RWPE2 (cell line): ENCODE measurements at places on chromosomes 5 and 9.

DNA sequence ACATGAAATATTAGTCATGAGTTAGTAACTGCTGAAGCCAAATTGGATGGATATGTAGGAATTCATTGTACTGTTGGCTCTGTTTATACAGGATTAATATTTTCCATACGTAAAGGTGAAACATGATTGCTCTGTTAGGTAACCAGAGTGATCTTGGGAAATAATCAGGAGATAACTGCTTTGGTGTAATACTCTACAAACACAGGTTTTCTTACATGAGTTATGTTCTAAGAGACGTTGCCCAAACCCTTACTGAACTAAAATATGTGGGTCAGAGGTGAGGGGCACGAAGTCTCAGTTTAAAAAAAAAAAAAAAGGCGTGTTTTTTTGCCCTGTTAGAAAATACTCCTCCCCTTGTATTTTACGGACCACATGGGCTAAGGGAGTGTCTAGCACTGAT is 7.8 kb downstream of the DNAJA1 start:
- no peak for DNase-seq

GRCh38 chr5:108935611-108936010 is 187.9 kb downstream of the FER start:
- DNase-seq = no peak

DNA sequence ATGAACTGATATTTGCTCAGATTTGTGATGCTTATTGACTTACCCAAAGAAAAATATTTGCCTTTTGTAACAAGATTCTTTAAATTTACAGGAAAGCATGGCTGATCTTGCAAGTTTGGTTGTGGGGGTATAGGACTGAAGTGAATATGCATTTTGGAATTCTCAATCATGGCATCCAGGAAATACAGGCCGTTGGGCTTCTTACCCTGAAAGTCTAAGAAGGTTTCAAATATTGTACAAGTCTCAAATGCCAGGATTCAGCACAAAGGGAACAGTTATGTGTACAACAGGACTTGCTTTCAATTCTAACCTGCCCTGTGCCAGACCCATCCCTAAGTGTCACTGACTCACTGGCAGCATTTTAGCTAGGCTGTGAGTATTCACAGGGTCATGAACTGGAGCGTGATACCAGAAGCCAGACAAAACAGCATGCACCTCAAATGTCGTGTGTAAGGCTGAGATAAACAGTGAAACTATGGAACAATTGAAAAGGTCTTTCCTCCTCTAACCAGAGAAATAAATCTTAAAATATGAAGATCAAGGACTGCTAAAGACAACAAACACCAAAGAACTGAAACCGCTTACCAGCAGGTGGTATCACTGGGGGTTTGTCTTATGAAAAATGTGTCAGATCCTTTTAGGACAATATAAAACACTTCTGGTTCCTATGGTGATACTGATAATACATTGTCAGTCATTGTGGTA is 168.6 kb upstream of the RGMB start:
- DNase-seq = no peak

- DNase-seq = no peak
Measured at GRCh38 chr5:168482361-168482760, 3.9 kb upstream of the RARS1 start.

DNA sequence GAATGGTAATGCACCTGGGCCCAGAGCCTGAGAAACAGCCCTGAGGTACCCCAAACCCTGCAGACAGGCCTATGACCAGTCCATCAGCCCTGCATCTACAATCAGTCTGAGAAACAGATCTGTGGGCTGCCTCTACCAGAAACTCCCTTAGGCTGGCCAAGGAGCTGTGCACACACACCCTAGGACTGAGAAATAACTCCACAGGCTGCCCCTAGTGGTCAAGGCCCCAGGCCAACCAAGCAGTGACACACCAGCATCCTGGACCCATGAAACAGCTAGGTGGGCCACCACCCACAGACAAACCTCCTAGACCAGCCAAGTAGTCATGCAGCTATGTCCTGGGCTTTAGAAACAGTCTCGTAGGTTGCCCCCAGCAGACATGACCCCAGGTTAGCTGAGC is 253.6 kb upstream of the VLDLR start:
- no peak for DNase-seq

DNA sequence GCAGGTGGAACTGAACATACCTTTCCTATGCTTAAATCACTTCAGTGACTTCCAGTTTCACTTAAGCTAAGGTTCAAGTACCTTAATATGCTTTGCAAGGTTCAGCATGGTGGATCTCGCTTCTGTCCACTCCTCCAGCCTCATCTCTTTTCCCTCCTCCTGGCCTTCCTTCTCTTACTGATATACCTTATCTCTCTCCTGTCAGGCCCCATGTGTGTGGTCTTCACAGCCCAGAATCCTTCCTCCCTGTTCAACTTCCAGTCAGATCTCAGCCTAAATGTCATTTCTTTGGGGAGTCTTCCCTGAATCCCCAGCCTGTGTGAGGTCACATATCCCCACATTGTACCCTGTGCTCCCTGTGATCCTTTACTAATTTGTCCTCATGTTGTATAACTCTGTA is 87.7 kb downstream of the ANGPTL2 start:
- no peak for DNase-seq

DNA sequence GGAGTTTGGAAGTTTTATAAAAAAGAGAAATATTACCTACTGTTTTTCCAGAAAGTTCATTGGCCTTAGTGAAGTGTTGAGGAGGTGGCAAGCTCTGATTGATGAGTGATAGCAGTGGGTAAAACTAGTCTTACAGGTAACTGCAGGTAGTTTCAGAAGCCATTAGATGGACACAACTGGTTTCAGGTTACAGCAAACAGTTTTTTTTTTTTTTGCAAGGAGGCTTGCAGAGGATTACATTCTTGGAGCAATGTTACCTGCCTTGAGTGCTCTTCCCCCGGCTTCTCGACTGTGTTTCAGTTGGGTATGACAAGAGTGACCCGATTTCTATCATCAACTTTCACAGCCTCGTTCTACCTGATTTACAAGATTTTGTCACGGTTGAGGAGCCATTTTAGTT is 333.4 kb downstream of the YTHDC2 start:
- no peak for DNase-seq

DNA sequence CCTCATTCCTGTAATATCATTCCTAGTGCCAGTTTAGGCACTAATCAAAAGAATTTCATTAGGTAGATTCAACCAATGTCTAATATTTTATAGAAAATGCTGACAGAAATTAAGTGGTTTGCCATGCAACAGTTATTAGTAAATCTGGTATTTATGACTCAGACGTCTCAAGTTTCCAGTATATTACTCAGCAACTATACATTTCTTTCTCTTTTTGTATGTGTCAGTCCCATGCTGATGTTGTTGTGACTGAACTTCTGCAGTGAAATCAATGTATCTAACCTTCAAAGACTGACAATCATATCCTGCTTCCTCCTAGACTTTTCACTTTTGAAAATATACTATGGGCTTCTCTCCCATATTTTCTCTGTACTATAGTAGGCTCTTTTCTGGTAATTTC is 822.5 kb downstream of the NR2F1-AS1 start:
- DNase-seq = no peak

GRCh38 chr5:168072665-168073064 is 218.8 kb upstream of the WWC1 start:
- no peak for DNase-seq
